T-helper 2 cell (primary cell): ENCODE measurements at places on chromosomes 1 and 21.

GRCh38 chr1:184078564-184079249, 27.2 kb downstream of the TSEN15 start:
- no peak for DNase-seq

DNA sequence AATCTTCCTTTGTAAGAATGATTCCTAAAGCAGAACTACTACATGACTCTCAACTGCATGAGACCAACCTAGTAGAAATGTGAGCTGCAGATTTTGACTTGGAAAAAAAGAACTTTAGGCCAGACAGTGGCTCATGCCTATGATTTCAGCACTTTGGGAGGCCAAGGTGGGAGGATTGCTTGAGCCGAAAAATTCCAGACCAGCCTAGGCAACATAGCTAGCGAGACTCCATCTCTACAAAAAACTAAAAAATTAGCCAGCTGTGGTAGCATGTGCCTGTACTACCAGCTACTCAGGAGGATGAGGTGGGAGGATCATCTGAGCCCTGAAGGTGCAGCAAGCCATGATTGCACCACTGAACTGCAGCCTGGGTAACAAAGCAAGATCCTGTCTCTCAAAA, 24.7 kb upstream of the ITLN2 start:
- no peak for DNase-seq

DNA sequence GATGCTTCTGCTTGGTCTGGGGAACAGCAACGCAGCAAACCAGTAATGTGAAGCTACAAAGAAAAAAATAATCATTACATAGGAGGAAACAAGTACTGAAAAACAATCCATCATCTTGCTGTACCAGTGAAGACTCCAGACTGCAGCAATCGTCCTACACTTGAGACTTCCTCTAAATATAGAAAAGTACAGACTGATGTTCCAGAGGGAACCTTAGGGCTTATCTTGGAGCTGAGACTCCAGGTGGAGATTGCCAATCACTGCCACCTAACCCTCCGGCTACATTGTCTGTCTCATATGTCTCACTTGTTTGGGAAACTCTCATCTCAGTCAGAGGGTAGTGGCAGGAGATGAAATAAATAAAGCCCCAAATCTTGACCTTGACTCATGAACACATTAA, 9.4 kb upstream of the UHMK1 start:
- no peak for DNase-seq

GRCh38 chr1:185864889-185865517, 130.8 kb downstream of the HMCN1 start:
- DNase-seq, result no peak

DNA sequence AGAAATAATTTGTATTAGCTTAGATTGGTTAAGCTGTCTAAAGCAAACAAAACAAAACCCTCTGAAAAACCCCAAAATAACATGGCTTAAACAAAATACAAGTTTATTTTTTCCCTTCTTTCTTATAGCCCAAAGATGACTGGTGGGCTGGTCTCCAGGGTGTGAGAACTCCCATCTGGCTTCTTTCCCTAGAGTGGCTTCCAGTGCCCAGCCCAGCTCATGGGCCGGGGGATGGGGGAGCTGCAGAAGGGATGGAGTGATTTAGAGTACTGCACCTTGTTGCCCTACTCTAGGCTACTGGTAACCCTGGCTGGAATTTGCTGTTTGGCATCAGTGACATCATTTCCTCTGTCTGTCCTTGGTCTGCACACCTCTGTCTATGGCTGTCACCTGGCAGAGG, 223.0 kb downstream of the PBX1 start:
- DNase-seq, result no peak

DNA sequence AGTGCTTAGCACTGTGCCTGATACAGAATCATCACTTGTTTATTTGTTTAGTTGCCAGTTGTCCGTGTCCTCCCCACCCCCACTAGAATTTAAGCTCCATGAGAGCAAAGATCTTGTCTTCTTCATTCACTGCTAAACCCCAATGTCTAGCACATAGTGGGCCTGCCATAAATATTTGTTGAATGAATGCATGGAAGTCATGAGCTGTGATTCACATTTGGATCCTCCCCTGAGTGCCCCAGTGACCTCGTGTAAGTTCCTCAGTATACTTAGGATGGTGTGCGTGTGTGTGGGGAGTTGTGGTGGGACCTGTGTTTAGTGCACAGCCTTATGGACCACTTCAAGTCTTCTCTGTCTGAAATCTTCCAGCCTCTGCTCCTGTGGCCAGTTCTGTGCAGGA, 23.1 kb downstream of the IER5 start:
- no peak for DNase-seq

DNA sequence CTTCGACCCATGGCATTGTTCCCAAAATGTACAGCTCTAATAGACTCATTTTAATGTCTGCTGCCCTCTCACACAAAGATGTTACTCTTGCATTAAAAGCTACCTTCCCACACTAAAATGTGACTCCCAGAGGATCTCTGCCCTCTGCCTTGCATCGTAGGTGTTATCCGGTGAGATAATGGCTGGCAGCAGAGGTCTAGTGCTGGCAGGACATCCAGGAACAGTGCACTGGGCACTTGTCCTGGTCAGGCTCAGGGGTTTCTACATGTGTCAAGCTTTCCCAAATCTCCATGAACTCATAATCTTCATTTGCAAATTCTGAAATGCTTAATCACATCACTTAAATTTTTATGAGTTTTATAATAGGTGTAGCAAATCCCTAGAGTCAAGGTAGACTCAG, 310.6 kb downstream of the LRRIQ3 start:
- DNase-seq, result no peak

- no peak for DNase-seq
These were observed 40.7 kb upstream of the TRAPPC10 start for GRCh38 chr21:43971201-43971991.

DNA sequence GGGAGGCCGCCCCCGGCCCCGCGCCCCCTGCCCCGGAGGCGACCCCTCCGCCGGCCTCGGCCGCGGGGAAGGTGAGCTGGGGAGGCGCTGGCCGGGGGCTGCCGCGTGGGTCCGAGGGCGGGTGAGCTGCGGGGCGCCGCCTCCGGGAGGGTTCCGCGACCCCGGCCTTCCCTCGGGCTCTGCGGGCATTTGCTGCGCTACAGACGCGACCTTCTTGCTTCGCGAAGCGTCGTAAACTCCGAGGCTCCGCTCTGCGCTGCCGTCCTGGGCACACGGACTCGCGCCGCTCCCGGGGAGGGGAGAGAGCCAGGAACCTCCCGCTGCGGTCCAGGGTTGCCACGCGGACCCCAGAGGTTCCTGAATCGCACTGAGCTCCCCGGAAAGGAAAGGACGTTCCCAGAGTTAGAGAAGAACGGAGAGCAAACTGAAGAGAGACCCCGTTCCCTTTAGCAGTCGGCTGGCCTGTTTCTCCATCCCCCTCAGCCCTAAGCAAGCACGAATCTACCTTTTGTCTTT, 345 bp downstream of the SLX9 start:
- no peak for DNase-seq

- DNase-seq, result no peak
These were observed 212.1 kb downstream of the PBX1 start for GRCh38 chr1:164771041-164771618.

GRCh38 chr21:42535602-42536171, 22.0 kb downstream of the SLC37A1 start:
- DNase-seq, result no peak

DNA sequence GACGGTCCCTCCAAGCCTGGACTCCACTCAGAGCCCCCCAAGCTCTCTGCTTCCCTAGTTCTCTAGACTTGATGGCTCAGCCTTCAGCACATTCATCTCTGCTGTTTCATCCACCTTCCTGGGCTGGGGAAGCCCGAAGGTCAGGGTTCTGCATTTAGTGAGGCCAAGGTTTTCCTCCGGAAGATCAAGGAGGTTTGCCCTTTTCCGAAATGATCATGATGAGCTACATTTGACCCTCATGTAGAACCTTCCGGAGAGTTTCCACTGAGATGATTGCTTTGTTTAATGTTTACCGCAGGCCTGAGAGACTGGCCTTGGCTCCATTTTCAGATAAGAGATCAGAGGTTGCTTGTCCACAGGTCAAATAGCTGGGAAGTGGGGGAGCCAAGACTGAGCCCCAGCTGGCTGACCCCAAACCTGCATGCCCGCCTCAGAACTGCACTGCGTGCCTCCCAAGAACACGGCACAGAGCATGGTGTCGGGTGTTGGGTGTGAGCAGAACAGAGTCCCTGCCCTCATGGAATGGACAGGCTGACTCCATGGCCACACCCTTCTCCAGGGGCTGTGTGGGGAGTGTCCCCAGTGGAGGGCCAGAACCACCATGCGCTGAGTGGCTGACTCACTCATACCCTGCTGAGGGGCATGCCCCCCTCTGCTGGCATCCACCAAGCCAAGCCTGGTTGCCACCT, 200.8 kb upstream of the TMEM51 start:
- DNase-seq, result no peak

DNA sequence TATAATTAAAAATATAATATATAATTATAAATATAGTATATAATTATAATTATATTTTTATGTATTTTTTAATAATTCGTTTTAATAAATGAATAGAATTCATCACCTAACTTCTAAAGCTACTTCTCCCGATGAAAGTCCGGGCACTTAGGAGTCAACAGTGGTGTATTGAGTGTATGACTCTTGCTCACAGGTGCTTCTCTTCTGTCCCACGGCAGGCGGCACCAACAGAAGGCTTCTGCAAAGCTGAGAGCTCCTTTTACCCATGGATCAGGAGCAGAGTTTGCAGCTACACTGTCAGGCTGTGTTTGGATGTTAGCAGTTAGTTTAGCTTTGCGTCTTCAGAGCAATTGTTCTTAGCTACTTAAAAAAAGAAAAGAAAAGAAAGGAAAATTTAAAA, 122.4 kb downstream of the LIPI start:
- no peak for DNase-seq
